A549 treated with CpdA at 1 μM for 4 hours (cell line): ENCODE measurements at places on chromosomes 4 and X. TPM values are rescaled to one million over a fixed set of nuclear protein-coding genes. Genes with fewer than 3 reads are reported as not detected.

NHS gene
- total RNA-seq: 4.6 to 8.1 TPM (median 5.8 TPM) in 5 replicates

ZNF330 gene
- 25.6 to 31.3 TPM (median 26.5 TPM) in 5 replicates for total RNA-seq

ADGRL3 gene
- total RNA-seq: 0.01 to 0.05 TPM (median 0.02 TPM) in 3 of 5 replicates, not detected in the others

TLR1 gene
- 0.64 to 1.4 TPM (median 0.83 TPM) in 5 replicates for total RNA-seq

MAGEA2B gene
- total RNA-seq: not detected in 5 replicates

UGT2B11 gene
- 0.03 to 0.06 TPM in 2 of 5 replicates, not detected in the others for total RNA-seq

DYNLT3 gene
- 14.7 to 21.8 TPM (median 17.0 TPM) in 5 replicates for total RNA-seq

EGFL6 gene
- total RNA-seq: not detected in 5 replicates
